ENCODE measurements at places on chromosomes 2 and 18.

DNA sequence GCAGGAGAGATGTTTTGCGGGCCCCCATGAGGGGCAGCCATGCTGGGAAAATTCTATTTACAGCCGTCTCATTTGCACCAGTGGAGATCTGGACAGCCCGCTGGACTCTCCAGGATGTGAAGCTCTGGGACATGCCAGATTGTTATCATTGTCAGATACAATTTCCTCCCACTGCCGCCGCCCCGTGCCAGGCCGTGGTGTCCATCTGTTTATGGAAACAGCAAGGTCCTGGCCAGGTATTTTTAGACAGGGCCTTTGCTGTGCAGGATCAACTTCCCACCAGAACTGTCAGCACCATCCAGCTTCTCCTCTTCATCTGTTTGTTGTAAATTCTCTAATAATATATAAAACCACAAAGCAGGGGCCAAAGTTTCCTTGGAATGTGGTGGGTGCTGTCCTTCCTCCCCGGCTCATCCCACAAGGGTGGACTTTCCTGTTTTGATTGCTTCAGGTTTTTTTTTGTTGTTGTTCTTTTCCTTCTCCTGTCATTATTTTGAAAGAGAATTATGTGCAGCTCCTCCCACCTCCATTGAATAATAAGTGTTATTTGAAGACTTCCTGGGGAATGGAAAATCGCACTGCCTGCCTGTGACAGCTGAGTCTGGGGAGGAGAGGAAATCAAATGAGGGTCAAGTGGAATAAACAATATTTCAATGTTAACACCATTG lies 398.1 kb downstream of the TNS1 start:
- no peak for DNase-seq

DNA sequence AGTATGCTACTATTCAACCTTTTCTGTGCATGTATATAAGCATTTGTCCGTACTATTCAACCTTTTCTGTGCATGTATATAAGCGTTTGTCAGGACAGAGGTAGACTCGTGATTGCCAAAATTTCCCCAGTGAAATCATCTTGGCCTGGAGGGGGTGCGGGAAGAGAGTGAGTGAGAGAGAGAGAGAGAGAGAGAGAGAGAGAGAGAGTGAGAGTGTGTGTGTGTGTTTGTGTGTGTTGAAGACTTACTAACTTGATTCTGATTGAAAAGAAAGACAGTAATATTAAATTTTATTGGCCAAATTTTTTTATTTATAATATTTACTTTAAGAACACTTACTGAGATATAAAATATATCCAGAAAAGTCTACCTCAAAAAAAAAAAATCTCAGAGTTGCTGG lies 19.1 kb downstream of the FAM117B start:
- DNase-seq, result no peak

- no peak for DNase-seq
Measured at GRCh38 chr2:236335696-236336574, 71.7 kb upstream of the ASB18 start.

GRCh38 chr2:239162141-239162821 lies 238.5 kb downstream of the HDAC4 start:
- no peak for DNase-seq

DNA sequence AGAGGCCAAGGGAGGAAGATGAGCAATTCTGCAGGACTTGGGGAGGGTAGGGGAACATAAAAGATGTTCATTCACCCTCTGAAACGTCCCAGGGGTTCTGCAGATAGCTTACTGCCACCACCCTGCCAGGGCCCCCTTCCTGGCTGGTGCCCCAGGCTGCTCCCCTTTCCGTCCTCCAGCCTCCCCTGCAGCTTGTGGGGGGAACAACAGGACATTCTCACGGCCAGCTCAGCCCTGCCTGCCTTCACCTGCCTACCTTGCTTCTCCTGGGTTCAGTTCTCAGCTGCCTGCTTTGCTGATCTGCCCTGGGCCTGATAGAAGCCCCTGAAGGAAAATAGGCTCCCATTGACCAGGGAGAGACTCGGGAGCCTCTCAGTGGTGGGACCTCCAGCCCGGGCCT lies 251.1 kb downstream of the CELF4 start:
- no peak for DNase-seq

- DNase-seq, result no peak
Measured at GRCh38 chr2:172955587-172955986, 120.1 kb upstream of the MAP3K20 start.

DNA sequence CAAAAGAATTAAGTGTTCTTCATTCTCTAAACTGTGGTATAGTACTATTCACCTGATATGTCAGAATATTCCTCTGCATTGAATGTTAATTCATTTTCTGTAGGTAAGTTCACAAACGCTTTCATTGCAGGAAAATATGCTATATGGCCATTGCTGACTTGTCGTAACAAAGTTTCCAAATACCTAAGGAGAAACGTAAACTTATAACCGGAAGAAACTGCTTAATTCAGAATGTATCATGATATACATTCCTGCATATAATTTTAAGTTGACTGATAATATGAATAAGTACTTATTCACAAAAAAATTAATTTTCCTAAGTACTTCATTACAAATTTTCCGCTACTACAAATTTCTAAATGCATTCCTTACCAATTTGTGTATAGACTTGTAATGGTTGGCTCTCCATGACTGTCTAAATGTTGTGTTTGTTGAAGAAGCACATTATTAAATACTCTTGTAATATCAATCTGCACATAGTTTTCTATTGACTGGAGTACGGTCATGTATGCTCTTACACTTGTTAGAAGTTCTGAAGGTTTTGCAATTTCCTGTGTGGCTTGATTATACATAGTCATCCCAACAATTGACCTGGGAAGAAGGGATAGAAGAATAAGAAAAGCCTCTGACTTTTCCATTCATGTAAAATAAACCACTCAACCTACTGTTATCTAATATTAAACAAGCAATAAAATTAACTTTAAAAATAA lies 85.4 kb downstream of the NCKAP1 start:
- no peak for DNase-seq

GRCh38 chr2:43115881-43116280 lies 110.5 kb downstream of the ZFP36L2 start:
- DNase-seq, result no peak

- DNase-seq, result no peak
Measured at GRCh38 chr18:7641813-7642212, 74.7 kb downstream of the PTPRM start.

DNA sequence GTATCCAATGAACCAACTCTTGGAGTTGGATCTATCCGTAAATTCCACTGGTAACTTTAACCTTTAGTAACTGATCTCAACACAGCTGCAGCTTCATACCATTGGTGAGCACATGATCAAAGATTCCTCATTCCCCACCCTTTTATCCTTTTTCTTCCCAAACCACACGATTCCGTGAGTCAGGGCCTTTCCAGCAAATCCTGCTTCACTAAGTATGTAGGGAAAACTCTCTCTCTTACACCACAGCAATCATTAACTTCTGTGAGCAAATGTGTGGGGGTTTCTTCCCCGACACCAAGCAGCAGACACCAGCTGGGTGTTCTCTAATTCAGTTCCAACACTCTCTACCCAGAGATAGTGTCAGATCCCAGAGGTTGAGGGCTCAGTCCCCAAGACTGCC lies 23.5 kb downstream of the ELP2 start:
- DNase-seq, result no peak

DNA sequence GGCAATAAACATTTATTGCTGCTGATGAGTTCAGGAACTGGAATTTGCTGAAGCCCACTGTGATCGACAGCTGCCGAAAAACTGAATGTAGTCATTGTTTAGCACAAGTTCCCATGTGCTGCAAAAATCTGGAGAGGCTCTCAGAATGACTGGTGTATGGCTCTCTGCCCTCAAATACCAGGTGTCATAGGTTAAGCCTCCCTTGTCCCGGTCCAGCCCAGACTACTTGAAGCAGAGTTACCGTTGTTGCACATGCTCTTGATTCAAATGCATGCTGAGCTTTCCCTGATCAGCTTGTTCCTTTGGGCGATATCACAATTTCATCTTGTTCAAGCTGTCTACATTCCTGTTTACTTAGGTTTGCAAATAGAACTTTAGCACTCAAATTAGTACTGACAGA lies 625.2 kb downstream of the CPS1 start:
- DNase-seq, result no peak

- DNase-seq, result no peak
Measured at GRCh38 chr2:40240070-40240469, 211.8 kb downstream of the SLC8A1 start.

DNA sequence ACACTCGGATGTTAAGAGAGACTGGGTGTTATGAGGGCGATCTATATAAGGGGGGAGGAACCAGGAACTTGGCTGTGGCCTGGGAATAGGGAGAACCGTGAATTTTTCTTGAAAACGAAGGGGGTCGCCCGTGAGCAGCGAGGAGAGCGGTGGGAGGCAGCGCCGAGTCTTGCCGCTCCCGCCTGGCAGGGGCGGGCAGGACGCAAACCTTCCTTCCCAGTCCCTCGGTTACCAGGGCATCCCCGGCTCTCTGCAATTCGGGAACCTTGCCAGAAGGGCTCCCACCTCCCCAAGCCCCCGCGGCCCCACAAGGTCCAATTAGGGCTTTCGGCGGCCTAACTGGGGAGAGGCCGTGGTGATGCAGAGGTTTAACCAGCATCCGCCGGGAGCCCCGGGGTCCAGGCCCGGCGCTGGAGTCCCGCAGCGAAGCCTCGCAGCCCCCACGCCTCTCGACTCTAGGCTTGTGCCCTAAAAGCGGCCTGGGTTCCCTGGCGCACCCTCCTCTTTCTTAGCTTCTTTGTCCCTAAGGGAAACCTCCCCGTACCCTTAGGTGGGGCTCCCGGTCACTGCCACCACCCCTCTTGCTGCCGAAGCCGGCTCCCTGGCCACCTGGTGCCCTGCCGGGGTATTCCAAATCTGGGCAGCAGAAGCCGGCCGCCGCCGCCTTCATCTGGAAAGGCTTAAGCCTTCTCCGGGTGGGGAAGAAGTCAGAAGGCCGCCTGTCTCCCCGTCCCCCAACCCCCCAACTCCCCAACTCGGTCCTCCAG lies 680 bp upstream of the FHOD3 start:
- no peak for DNase-seq

- no peak for DNase-seq
Measured at GRCh38 chr2:180775711-180776110, 204.7 kb upstream of the UBE2E3 start.

DNA sequence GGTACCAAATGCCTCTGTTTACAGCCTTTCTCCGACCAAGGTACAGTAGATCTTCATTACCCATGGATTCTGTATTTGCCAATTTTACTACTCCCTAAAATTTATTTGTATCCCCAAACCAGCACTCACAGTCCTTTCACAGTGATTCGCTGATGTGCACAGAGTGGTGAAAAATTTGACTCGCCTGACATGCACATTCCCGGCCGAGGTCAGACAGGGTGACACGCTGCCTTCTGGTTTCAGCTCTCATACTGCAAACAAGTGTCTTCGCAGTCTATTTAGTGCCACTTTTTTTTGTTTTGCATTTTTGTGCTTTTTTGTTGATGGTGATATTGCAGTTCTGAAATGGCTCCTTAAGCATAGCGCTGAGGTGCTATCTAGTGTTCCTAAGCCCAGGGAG lies 71.0 kb downstream of the MAPK4 start:
- no peak for DNase-seq

GRCh38 chr2:191178806-191179514 lies 28.2 kb upstream of the STAT4 start:
- DNase-seq, result no peak

- DNase-seq, result no peak
Measured at GRCh38 chr2:145874466-145874865, 1354.5 kb upstream of the ZEB2 start.

GRCh38 chr2:239928391-239929350 lies 96.5 kb downstream of the NDUFA10 start:
- DNase-seq, result no peak

DNA sequence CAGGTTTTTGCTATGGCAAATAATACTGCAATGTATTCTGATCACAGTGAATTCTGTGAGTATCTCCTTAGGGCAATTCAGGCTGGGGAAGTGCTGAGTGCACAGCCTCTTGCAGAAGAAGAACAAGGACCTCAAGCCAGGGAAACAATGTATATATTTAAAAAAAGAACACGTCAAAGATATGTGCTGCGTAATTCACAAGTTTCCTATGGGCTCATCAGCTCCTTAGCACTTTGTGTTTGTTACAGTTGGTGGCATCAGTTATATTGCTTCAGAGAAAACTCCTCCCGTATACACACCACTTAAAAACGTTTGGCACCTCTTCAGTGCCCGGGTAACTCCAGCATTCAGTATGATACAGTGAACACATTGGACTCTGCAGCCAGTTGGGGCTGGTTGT lies 16.5 kb upstream of the MARCO start:
- DNase-seq, result no peak

GRCh38 chr18:21571772-21572171 lies 28.7 kb downstream of the ESCO1 start:
- no peak for DNase-seq

- DNase-seq, result no peak
Measured at GRCh38 chr18:30163573-30163972, 879.0 kb downstream of the DSC3 start.

- DNase-seq, result no peak
Measured at GRCh38 chr2:141940709-141941108, 190.1 kb downstream of the LRP1B start.

- DNase-seq, result no peak
Measured at GRCh38 chr2:96336873-96337272, 1.3 kb downstream of the NCAPH start.

DNA sequence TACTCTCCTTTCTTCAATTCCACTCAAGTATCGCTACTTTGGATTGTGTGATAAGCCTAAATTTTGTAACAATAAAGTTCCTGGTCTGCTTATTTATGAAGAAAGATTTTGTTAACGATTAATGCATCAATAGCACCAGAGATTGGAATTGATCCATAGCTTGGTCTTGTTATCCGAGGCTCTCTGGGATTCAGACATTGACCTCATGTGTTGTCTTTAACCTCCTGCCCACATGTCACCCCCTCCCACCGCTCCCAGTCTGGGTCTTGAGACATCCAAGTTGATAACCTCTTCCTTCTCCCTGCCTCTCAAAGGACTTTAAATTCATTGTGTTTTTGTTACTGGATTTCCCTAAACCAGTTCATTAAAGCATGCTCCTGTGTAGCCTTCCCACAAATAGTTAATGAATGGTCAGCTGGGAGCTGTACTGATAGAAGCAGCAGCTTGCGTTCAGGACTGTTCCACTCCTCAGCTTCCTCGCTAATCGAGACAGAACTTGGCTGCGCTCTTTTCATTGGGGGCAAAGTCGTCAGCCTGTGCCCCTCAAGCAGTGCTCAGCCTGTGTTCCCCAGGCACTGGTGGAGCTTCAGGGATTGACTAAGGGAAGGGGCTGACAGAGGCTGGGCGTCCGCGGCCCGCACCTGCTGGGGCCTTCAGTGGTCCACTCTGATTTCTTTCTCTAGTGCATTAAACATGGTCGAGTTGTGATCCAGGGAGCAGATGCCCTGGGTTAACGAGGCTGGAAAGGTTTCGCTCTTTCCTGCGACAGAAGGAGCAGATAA lies 18.9 kb downstream of the ASB1 start:
- DNase-seq, result no peak

DNA sequence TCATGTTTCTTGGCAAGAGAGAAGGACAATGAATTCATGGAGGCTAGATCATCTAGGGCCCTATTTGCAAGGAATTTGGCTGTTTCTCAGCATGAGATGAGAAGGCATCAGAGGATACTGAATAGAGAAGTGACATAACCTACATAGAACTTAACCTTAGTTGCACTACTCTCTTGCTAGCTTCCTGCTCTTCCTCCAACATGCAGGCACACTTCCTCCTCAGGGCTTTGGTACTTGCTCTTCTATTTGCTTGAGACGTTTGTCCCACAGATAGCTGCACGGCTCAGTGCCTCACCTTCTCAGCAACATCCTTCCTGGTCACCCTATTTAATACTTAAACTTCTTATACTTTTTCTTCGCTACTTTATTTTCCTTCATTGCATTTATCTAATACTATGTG lies 20.0 kb upstream of the LANCL1 start:
- no peak for DNase-seq

- no peak for DNase-seq
Measured at GRCh38 chr2:51903728-51904127, 871.8 kb upstream of the NRXN1 start.

GRCh38 chr2:188414869-188415753 lies 123.4 kb downstream of the GULP1 start:
- no peak for DNase-seq
